ENCODE measurements at places on chromosomes 1 and 21.

GRCh38 chr1:33696962-33697361 is 166.9 kb upstream of the HMGB4 start:
- DNase-seq: no peak

DNA sequence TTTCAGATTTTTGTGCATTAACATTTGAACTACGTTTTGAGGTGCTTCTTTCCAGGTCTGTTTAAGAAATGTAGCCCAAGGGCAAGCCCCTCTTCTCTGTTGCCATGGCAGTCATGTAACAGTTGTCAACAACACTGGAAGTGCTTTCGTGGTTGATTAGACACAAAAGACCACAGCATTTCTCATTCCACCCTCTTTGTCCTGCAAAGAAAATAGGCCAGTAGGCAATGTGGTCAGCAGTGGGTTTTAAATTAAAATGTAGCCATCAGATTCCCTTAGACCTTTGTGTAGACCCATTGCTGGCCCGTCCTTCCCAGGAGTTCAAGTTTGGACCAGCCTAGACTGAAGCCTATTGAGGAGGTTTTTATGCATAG is 35.4 kb downstream of the VANGL1 start:
- no peak for DNase-seq

DNA sequence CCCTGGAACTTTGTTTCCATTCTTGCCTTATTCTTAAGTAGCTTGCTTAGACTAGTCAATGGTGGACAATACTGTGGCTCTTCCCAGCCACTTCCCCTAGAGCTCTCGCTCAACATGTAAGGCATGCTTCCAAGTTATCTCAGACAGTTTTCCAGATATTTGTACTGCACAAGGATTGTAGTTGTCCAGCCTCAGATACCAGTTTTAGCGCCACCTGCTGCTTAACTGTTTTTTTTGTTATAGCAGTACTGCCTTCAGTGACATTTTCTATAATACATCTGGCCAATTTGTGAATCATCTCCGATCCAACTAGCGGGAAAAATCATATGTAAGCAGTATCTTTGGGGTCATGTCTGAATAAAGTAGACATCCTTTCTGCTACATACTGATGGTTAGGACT is 346.7 kb upstream of the ADGRL4 start:
- DNase-seq: no peak

DNA sequence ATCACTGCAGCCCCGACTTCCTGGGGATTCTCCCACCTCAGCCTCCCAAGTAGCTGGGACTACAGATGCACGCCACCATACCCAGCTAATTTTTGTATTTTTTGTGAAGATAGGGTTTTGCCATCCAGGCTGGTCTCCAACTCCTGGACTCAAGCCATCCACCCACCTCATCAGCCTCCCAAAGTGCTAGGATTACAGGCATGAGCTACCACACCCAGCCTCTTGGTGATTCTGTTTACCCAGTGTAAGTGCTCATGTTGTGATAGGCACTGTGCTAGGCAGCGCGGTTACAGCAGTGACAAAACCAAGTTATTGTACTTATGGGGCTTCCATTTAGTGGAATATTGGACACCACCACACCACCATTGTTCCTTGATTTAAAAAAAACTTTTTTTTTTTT is 9.7 kb upstream of the STX12 start:
- DNase-seq: no peak

DNA sequence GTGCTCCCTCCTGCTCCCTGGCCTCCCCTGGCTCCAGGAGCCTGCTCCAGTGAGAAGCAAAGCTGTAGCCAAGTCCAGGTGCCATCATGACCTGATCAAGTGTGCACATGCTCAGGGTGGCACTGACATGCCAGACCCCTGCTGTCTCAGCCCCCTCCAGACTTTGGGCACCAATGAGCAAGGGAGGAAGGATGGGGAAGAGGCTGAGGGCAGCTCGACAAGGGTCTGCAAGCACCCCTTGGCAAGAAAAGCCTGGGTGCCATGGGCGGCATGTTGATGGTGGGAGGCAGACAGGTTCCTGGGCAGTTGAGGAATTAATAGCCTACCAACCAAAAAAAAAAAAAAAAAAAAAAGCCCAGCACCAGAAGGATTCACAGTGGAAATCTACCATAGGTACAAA is 942.6 kb upstream of the PRMT6 start:
- no peak for DNase-seq
